GM12878 (cell line): ENCODE measurements at places on chromosomes 13 and 19. TPM values are rescaled to one million over a fixed set of nuclear protein-coding genes. Genes with fewer than 3 reads are reported as not detected.

DNA sequence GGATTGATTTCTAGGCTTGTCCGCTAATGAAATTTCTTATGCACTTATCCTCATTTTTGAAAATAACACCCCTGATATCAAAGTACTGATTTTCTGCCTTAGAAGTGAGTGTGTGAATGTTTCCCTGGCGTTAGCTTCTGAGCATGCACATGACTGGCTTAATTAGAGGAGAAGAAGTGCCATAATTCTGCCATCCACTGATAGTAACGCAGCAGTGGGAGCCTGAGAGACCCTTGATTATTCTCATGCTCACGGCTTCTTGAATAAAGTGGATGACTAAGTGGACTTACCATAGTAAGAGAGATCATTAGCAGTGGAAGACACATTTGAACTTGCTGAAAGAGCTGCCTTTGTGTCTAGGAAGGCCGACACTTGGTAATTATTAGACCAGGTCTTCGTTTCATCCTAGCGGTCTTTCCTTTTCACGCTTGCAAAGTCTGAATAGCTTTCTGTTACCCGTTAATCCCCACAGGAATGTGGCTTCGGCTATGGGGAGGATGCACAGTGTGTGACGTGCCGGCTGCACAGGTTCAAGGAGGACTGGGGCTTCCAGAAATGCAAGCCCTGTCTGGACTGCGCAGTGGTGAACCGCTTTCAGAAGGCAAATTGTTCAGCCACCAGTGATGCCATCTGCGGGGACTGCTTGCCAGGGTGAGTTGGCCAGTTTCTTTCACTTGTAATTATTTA, 45.3 kb downstream of the TNFRSF19 start:
- H3K4me1 ChIP-seq: peaks cover 2% of the 10 kb centered on the region; the same call in 1 of the 2 replicates
- DNase-seq: no peak
- H3K4me3 ChIP-seq: no peak overlapping the region
- H3K27me3 ChIP-seq: no peaks in the 10 kb centered on the region
- H3K27ac ChIP-seq: no peak overlapping the region
- peaks cover 12% of the 10 kb centered on the region; the same call in 1 of the 2 replicates for H3K36me3 ChIP-seq

DNA sequence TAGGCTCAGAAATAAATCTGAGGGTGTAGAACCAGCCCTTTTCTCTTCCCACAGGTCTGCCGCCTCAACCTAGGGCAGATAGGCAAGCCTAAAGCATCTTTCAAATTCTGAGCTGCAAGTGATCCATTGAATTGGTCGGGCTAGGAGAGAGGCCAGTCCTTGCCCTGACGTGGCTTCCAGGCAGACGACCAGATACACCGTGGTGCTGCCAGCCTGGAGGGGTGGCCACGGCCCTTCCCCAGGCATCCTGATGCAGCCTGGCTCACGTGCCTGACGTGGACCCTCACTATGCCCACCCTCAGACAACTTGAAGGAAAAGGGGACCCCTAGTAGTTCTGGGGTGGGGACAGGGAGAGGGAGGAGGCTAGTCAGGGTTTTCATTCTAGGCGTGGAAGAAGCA, 859.3 kb upstream of the KLHL1 start:
- H3K27me3 ChIP-seq: no peaks in the 10 kb centered on the region
- H3K4me3 ChIP-seq: no peak overlapping the region
- DNase-seq: no peak
- no peak overlapping the region for H3K27ac ChIP-seq
- no peaks in the 10 kb centered on the region for H3K36me3 ChIP-seq
- H3K4me1 ChIP-seq: no peaks in the 10 kb centered on the region

- no peaks in the 10 kb centered on the region for H3K27me3 ChIP-seq
- no peak overlapping the region for H3K4me3 ChIP-seq
- peaks cover 9% of the 10 kb centered on the region; the same call in 1 of the 2 replicates for H3K36me3 ChIP-seq
- H3K4me1 ChIP-seq: no peaks in the 10 kb centered on the region
Observed at GRCh38 chr19:55692681-55693081, 17.7 kb downstream of the EPN1 start.

GRCh38 chr13:79419365-79419764, 13.3 kb upstream of the RBM26 start:
- H3K4me3 ChIP-seq: no peak overlapping the region
- DNase-seq: no peak
- H3K36me3 ChIP-seq: no peaks in the 10 kb centered on the region
- no peaks in the 10 kb centered on the region for H3K27me3 ChIP-seq
- H3K4me1 ChIP-seq: no peaks in the 10 kb centered on the region

DNA sequence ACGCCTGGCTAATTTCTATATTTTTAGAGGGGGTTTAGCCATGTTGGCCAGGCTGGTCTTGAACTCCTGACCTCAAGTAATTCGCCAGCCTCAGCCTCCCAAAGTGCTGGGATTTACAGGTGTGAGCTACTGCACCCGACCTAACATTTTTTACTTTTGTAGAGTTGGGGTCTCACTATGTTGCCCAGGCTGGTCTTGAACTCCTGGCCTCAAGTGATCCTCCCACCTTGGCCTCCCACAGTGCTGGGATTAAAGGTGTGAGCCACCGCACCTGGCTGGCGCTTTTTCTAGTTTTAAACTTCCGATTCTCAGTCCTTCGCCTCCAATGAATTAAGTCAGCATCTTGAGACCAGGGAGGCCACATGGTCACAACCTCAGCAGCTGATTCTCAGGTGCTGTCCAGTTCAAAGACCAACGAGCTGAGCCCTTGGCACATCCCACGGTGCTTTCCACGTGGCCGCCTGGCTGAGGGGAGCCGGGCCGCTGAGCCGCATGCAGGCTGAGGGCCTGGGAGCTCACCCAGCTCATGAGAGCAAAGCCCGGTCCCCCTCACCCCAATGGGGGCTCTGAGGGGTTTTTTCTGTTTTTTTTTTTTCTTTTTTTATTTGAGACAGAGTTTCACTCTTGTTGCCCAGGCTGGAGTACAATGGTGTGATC, 9.1 kb downstream of the AP3D1 start:
- H3K4me1 ChIP-seq: peaks cover 10% of the 10 kb centered on the region
- no peak overlapping the region for H3K27ac ChIP-seq
- DNase-seq: no peak
- H3K36me3 ChIP-seq: peaks cover 17% of the 10 kb centered on the region
- H3K27me3 ChIP-seq: no peaks in the 10 kb centered on the region
- no peak overlapping the region for H3K4me3 ChIP-seq

DNA sequence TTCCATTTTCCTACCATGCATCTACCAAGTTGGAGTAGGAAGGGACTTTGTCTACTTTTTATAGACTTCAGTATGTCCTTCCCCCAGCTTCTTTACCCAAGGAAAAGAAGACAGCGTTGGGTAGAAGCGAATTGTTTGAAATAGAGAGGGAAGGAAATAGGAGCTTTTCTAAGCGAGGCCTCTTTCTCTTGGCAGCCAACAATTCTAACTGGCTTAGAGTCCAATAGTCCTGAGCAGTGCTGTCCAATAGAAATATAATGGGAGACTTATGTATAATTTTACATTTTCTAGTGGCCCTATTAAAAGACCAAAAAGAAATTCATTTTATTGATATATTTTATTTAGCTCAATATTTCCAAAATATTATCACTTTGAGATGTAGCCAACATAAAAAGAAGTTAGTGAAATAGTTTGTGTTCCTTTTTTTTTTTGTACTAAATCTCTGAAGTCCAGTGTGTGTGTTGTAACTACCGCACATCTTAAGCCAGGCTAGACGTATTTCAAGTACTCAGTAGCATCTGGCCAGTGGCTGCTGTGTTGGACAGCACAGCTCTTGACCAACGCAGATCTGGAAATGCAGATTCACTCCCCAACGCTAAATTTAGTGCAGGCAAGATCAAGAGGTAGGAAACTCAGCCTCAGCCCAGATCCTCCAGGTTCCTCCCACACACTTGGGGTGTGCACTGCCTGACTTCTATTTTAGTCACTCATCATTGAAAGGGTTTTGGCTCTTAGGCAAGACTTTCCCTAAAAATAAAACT, 179.2 kb downstream of the SHISA2 start:
- no peak overlapping the region for H3K4me3 ChIP-seq

- no peak overlapping the region for H3K27ac ChIP-seq
- no peaks in the 10 kb centered on the region for H3K27me3 ChIP-seq
- no peaks in the 10 kb centered on the region for H3K36me3 ChIP-seq
- H3K4me3 ChIP-seq: no peak overlapping the region
- H3K4me1 ChIP-seq: peaks cover 35% of the 10 kb centered on the region
Observed at GRCh38 chr19:35438527-35438926, 9.5 kb upstream of the FFAR2 start.

DNA sequence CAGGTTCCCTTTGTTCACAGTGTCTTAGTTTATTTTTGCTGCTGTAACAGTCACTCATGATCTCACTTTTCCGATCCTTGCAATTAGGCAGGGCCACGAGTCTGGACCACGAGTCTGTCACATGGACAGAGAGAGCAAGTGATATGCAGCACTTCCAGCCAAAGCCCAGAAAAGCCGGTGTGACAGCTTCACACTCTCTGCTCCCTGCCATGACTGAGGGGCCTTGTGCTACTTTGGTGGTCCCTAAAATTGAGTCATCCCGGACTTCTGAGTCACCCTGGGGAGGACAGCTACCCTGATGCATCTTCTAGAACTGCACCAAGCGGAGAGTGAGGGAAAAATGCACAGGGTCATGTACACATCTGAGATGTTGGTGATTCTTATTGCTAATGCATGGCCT, 179.6 kb downstream of the EFNB2 start:
- H3K27ac ChIP-seq: no peak overlapping the region
- no peak for DNase-seq
- H3K27me3 ChIP-seq: no peaks in the 10 kb centered on the region
- H3K4me3 ChIP-seq: no peak overlapping the region
- H3K36me3 ChIP-seq: no peaks in the 10 kb centered on the region

DNA sequence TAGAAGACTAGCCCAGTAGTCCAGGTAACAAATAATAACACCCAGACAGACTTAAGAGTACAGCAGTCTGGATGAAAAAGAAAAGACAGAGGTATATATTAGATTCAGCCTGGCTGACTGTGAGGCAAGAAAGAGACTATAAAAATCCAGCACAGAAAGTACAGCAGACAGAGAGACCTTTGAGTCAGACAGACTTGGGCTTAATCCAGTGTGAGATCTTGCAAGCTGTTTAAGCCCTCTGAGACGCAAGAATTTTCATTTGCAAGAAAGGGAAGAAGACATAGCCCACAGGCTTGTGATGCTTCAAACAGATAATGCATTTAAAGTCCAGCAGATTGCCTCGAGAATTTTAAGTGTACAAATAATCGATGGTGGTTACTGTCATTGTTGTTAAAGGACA, 471.4 kb downstream of the LIG4 start:
- no peak overlapping the region for H3K4me3 ChIP-seq
- no peak overlapping the region for H3K27ac ChIP-seq
- H3K27me3 ChIP-seq: no peaks in the 10 kb centered on the region
- DNase-seq: no peak
- H3K36me3 ChIP-seq: no peaks in the 10 kb centered on the region
- no peaks in the 10 kb centered on the region for H3K4me1 ChIP-seq

DNA sequence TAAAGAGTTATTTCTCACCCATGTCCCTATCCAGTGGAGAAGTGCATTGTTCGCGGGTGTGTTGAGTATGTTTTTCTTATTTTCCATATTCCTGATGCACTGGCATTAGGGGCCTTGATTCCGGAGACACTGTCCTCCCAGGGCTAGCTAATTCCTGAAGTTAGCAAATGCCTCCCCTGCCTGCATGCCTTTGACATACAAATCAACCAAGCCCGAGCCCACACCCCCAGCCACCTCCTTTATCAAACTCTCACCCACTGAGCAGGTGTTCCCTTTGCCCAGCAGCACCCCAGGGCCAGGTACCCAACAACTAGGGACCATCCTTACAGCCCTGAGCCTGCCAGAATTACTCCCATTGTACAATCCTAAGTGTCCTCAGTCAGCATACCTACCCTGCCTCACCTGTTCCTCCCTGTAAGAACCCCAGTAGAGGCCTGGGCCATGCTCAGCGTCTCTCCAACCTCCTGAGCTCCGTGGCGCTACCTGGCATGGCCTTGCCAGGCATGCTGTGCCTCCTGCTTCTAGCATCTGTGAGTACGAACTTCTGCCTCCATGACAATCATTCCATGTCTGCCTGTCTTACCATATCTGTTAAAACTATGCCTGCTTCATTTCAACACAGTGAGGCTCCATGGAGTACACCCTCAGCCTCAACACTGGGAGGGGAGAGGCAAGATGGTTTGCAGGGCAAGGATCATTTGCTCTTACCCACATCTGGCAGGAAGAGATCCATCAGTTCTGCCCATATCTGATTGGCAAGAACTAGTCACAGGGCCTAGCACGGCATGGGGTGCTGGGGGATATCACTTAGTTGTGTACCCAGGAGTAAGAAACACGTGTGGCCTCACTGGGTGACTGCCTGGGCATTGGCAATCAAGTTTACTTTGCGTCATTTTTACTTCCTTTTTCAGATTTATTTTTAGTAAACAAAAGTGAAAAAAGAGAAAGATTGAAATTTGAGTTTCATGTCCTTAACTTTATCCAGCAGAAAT, 203.9 kb downstream of the SHISA2 start:
- H3K27me3 ChIP-seq: no peaks in the 10 kb centered on the region
- no peak for DNase-seq
- H3K4me3 ChIP-seq: no peak overlapping the region
- no peak overlapping the region for H3K27ac ChIP-seq
- H3K4me1 ChIP-seq: peaks cover 13% of the 10 kb centered on the region

DNA sequence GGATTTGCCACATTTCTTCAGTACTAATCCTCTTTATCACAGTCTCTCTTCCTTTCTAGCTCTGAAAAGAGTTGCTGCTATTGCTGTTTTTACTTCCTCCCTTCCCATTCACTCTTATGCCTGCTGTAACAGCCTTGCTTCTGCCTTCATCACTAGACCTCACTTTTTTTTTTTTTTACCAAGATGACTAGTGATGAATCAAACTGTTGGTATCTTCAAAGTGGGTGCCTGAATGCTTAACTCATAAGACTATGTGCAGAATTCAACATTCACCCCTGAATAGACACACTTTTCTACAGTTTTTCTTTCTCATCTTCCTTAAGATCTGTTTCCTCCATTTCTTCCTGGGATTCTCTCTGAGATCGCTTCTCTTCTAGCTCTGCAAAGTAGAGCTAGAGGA, 217.2 kb upstream of the HTR2A start:
- H3K27me3 ChIP-seq: no peaks in the 10 kb centered on the region
- DNase-seq: no peak
- no peaks in the 10 kb centered on the region for H3K36me3 ChIP-seq
- no peak overlapping the region for H3K4me3 ChIP-seq

The SAMD4B gene
- 36.1 and 38.4 TPM in 2 replicates for total RNA-seq

The TRPC4 gene
- not detected in 2 replicates for total RNA-seq

The ZIK1 gene
- 3.3 and 3.5 TPM in 2 replicates for total RNA-seq

The C13orf46 gene
- total RNA-seq: 0.08 and 0.18 TPM in 2 replicates

The KISS1R gene
- total RNA-seq: 1.8 TPM in 2 replicates

The SNRPD2 gene
- 806 and 844 TPM in 2 replicates for total RNA-seq

The WDR87 gene
- not detected in 2 replicates for total RNA-seq

The OVOL3 gene
- total RNA-seq: not detected in 2 replicates
